Activated gamma-delta T cell (primary cell): ENCODE measurements at places on chromosomes 3 and 15.

- no peak for DNase-seq
These were observed 209.8 kb downstream of the TNIK start for GRCh38 chr3:171250444-171250843.

DNA sequence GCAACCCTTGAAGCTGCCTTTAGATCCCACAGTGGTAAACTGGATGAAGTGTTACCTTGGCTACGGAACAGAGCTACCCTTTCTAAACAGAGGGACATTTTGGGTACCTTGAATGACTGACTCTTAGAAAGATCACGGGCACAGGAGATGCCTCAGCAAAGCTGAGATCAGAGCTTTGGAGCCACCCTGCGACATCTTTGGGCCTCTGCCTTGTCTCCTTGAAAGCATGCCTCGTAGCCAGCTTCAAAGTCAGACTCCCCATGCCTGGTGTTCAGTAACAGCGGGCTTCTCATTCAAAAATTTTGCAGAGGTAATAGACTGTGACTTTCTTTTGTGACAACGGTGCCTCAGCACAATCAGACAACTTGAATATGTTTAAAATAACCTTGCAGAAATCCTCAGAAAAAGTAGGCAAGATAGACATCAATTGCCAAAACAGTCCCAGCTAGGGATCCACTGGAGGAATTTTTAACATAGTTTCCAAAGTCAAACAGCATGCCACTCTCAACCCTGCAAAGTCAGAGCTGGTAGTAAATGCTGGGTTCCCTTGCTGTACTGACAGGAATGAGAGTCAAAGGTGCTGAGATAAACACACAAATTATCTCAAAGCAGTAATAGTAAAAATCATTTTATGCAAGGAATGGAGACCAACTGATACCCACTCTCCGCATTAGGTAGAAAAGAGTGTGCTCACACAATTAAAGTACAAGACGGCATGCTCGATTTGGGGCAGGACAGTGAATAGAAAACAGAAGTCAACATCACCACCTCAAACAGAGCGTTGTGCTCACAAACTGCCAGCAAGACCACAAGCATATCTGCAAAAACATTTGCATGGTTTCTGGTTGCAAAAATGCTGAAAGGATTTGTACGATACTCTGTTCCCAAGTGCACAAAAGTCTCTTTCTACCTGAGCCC lies 82.1 kb downstream of the MYO1E start:
- no peak for DNase-seq

DNA sequence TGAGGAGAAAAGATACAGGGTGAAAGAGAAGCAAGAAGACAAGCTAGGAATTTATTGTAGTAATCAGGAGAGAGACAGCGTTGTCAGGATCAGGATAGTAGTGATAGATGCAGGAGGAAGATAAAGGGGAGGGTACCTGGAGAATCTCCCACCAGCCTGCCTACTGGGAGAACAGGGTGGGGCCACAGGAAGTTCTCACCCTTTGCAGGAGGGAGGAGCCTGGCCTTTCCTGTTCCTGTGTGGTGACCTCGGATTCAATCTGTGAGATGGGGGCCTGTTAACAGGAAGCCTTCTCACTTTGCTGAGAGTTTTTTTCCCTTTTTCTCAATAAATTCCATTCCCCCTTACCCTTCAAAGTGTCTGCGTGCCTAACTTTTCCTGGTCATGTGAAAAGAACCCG lies 37.6 kb downstream of the GMPS start:
- DNase-seq = no peak

- no peak for DNase-seq
These were observed 5.1 kb downstream of the PHLDB2 start for GRCh38 chr3:111863942-111864694.

DNA sequence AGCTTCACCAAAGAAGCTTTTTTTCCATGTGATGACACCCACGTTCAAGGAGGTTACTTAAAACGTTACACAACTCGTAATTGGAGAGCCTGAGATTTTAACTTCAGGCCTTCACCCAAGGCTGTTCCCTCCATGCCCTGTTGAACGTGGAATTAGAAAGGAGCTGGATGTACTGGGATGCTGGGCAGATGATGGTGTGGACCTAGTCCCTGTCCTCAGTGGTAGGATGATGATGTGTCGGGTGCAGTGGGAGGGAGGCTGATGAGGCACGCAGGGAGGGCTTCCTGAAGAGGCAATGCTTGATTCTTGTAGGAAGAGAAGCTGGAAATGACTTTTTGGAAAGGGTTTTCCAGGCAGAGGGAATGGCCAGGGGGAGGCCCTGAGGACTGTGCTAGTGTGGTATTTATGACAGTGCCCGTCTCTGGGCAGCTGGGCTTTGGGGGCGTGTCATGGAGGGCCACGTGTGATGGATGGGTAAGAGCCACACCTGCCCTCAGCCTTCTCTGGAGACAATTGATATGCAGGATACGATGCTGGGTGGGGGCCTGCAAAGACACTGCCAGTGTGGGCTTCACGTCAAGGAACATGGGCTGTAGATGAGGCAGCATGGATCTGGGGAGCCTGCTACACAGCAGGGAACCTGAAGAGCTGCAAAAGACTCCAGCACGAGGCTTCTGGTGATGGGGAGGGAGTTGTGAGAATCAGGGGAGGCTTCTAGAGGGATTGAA lies 15.3 kb downstream of the SYNM start:
- DNase-seq = no peak

DNA sequence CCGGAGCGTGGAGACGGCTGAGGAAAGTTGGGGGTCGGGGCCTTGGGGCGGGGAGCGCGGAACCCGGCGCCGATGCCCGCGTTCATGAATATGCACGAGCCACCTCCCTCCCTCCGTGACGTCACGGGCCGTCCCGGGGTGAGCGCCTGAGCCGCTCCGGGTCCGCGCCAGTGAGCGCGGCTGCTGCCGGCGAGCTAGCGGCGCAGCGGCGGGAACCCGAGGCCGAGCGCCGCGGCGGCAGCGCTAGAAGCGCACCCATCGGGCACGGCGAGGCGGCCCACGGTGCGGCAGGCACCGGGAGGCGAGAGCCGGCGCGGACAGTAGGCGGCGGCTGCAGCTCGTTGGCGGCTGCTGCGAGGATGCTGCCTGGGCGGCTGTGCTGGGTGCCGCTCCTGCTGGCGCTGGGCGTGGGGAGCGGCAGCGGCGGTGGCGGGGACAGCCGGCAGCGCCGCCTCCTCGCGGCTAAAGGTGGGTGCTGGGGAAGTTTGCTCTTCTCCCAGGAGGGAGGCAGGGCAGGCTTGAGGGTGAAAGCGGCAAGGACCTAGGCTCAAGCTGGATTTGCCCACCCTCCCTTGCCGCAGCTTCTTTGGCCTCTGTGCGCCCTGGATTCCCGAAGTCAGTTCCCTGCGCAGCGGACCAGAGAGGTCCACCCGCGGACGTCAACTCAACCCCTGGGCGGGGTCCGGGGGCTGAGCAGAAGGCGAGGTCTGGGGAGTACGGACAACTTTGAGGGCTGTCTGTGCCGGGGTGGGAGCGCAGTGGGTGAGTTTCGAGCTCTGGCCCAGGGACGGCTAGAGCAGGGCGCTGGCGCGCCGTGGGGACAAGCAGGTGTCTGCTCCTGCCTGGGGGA lies at the start of gene CLSTN2:
Gene CLSTN2 (plus strand): TSS at position 170 of the 850 bp plus-strand sequence.
- no peak for DNase-seq

DNA sequence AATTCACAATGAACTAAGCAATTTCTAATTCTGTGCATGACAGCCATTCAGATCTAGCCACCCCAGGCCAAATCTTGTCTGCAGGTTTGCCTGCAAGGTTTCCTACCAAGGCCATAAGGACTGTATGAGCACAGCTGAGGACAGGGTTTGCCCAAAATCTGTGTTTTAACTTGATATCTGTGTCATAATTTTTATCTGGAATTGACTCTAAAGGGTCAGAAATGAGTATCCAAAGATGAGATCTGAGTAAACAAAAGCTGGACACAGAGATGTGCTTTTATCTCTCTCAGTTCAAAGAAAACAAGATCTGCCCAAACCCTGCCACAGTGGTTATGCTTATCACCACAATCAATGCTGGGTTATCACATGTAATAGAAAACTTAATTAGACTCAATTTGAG lies 154.6 kb upstream of the COL8A1 start:
- no peak for DNase-seq

- DNase-seq = no peak
These were observed 6.6 kb downstream of the OSBPL10 start for GRCh38 chr3:31974471-31974870.

DNA sequence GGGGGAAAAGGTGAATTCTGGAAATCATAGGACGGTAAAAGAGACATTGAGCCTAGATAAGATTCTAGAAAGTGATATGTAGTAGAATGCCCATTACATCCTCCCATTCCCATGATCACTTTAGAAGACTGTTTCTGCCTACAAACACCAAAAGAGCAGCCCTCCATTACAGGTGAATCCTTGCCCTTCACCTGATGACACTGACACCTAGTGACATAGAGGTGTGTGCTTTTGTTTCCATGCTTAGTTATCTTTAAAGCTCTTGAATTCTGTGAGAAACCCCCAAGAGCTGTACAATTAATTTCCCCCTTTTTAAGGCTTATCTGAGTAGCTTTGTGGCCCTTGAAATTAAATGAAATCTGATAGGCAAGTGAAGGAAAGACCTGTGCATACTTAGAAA lies 8.3 kb upstream of the BBX start:
- DNase-seq = no peak

DNA sequence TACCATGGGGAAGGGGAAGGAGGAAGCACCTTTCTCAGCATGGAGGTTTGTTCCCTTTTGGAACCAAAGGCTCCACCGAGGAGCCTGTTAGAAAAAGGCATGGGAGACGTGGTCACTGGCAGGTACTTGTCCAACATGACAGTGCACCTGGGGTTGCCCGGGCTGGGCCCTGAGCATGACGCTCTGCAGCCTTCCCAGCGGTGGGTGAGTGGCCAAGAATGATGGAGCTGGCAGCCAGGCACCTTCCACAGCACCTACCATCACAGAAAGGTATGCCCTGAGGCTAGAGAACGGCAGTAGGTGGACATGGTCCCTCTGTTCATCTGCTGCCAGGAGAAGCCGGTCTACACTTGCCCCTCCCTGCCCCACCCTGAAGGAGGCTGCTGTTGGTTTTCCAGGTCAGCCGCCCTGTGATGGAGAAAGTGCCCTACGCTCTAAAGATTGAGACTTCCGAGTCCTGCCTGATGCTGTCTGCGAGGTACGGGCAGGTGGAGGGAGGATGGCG lies 29.0 kb upstream of the NR2C2 start:
- DNase-seq = no peak

GRCh38 chr3:184642631-184643285 lies 69.1 kb downstream of the MAGEF1 start:
- DNase-seq = no peak

DNA sequence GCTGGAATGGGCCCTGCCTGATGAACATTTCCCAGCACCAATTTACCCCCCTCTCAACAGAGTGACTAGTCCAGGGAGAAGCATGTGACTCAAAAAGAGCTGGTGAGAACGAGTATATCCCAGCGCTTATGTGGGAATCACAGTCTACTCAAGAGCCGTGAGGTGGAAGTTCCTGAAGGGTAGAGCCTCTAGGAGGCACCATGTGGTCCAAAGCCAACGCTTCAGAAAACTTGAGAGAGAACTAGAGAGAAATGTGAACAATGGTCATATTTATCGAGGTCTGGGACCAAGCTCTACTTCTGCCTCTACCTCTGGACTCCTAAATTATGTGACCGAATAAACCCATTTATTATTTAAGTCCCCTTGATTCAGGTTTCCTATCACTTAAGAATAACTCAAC lies 111.0 kb upstream of the RAP2B start:
- DNase-seq = no peak

- no peak for DNase-seq
These were observed 185.2 kb downstream of the SHOX2 start for GRCh38 chr3:157920822-157921700.

GRCh38 chr3:122169911-122170310 lies 13.6 kb upstream of the CASR start:
- no peak for DNase-seq

DNA sequence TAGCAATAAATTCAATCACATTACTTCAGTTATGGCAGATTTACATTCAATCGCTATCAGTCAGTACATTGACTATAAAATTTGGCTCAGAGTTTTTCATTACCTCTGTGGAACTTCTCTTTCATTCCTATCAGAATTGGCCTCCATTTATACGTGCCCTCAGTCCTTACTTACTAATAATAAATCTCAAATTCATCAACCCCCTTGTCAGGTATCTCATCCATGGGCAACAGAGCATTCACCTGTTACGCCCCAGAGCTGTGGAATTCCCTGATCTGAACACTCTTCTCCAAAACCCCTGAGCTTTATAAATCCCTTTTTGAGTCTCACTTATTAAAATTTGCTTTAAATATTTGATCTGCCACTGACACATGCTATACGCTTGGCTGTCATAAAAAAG lies 492.9 kb downstream of the GBE1 start:
- no peak for DNase-seq

DNA sequence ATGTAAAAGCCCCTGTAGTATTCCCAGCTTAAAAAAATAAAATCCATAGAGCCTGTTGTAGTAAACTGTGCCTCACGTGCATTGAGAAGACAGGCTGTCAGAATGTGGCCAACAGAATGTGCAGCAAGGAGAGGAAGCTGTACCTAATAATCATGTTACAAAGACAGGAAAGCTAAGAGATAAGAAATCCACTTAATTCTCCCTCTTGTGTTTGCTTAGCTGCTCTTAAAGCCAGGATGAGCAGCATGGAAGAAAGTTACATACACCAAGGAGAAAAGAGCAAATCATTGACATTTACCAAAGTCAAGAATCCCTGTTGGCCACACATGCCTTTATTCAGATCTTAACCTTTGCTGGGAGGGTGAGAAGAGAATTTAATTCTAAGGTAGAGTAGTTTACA lies 85.9 kb downstream of the TNIK start:
- no peak for DNase-seq

DNA sequence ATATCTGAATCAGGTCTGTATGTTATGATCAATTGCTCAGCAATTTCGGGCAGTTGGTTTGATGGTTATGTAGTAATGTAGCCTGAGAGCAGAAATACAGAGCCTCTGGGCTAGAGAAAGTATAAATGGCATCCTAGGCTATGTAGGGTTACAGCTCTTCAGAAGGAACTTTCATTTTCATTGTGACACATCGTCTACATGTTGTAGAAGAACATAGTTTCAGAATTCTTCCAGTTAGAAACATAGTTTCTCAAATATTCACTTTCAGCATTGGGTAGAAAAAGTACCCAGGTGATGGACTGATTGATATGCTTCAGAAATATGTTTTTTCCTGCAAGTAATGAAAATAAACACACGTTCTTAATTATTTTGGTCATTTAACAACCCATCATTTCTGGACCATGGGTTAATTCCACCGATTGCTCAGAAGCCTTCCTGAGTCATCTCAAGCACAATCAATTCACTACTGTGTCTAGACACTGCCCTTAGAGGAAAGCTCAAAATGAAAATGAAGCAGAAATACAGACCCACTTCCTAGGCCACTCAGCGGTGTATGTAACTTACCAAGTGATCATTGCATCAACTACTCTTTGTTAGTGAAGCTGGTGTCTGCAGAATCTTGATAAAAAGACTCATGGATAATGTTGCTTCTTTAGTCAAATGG lies 88.8 kb upstream of the TSEN2 start:
- DNase-seq = no peak

DNA sequence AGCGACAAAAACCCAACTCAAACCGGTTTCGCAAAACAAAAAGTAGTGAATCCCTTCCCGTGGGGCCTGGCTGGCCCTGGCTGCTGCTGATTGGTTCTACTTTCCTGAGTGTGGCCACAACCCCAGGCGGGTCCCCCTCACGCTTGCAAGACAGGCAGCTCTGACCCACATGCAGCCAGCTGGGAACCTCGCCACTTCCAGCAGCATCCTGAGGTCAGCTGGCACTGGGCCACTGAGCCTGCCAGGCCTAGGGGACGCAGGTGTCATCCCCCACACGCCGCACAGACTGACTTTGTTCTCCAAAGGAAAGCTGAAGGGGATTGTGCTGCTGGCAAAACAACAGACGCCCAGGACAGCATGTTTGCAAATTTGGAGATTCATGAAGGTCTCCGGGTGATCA lies 111.1 kb downstream of the TPRA1 start:
- DNase-seq = no peak
